ENCODE measurements at places on chromosomes 7 and 10. TPM values are rescaled to one million over a fixed set of nuclear protein-coding genes. Genes with fewer than 3 reads are reported as not detected.

DNA sequence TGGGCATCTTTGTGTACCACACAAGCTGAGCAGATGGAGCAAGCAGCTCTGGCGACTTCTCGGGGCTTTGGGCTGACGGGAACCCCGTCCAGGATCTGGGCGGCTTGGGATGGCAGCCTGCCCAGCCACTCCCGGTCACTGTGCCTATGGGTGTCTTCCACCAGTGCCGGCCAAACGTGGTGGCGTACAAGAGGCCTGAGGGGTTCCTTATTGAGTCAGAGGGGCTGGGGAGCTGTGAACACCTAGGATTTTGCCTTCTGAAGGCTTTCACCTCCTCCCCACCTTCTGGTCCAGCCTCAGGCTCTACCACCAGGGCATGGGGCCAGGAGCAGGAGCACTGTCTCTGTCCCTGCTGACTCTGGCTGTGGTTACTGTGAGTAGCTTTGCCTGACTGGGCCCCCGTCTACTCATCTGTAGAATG, 71.8 kb upstream of the PPIF start:
- peak; percentile 86 for DNase-seq
- no peak overlapping the region for H3K4me3 ChIP-seq
- peaks cover 62% of the 10 kb centered on the region for H3K4me1 ChIP-seq
- no peaks in the 10 kb centered on the region for H3K27me3 ChIP-seq
- H3K36me3 ChIP-seq, result peaks cover 15% of the 10 kb centered on the region

- no peak for DNase-seq
- H3K27me3 ChIP-seq, result no peaks in the 10 kb centered on the region
- H3K36me3 ChIP-seq, result no peaks in the 10 kb centered on the region
- no peak overlapping the region for H3K4me3 ChIP-seq
Observed at GRCh38 chr7:115864082-115864481, 166.5 kb downstream of the TFEC start.

DNA sequence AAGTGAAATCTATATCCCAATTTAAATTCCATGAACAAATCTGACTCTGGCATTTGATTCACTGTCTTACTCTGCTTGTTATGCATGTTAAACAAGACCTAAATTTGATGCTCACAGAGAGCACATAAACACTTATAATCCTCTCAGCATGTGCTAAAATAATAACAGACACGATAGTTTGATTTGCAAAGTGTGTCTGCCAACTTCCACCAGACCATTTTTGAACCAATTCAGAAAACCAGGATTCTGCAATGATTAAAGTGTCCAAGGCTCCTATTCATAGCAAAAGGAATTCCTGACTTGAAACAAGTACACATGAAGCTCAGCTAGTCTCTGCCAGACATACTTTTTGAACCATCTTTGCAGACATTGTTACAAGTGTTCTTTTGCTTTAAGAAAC, 11.2 kb downstream of the RBM20 start:
- H3K4me1 ChIP-seq, result peaks cover 36% of the 10 kb centered on the region
- H3K36me3 ChIP-seq, result no peaks in the 10 kb centered on the region
- H3K27ac ChIP-seq, result peak overlapping the region; percentile 1
- DNase-seq, result no peak

- H3K27ac ChIP-seq, result no peak overlapping the region
- H3K4me3 ChIP-seq, result no peak overlapping the region
- H3K27me3 ChIP-seq, result no peaks in the 10 kb centered on the region
Observed at GRCh38 chr7:78673272-78673671, 780.2 kb downstream of the MAGI2 start.

- no peak for DNase-seq
- no peak overlapping the region for H3K4me3 ChIP-seq
- H3K27ac ChIP-seq, result no peak overlapping the region
- H3K4me1 ChIP-seq, result no peaks in the 10 kb centered on the region
- H3K36me3 ChIP-seq, result no peaks in the 10 kb centered on the region
Observed at GRCh38 chr7:91541641-91542040, 277.4 kb downstream of the FZD1 start.

DNA sequence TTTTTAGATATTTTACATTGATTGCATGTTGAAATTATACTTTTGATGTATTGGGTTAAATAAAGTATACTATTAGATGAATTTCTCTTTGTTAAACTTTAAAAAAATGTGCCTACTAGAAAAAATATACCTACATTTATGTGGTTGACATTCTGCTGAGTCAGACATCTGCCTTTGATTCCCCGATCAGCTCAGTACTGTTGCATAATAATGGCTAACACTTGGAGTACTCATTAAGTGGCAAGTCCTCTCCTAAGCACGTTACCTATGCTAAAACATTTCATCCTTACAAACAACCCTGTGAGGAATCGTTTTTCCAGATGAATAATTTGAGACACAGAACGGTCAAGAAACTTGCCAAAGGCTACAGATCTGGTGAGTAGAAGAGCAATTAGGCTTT, 14.0 kb upstream of the SEM1 start:
- no peaks in the 10 kb centered on the region for H3K27me3 ChIP-seq
- no peaks in the 10 kb centered on the region for H3K36me3 ChIP-seq
- no peak overlapping the region for H3K27ac ChIP-seq
- no peak overlapping the region for H3K4me3 ChIP-seq
- H3K4me1 ChIP-seq, result no peaks in the 10 kb centered on the region
- no peak for DNase-seq

GRCh38 chr10:122390271-122390670, 15.8 kb downstream of the PLEKHA1 start:
- no peak overlapping the region for H3K27ac ChIP-seq
- no peaks in the 10 kb centered on the region for H3K27me3 ChIP-seq
- no peaks in the 10 kb centered on the region for H3K36me3 ChIP-seq
- DNase-seq, result no peak
- peaks cover 31% of the 10 kb centered on the region for H3K4me1 ChIP-seq
- H3K4me3 ChIP-seq, result no peak overlapping the region

- no peak overlapping the region for H3K4me3 ChIP-seq
- no peaks in the 10 kb centered on the region for H3K4me1 ChIP-seq
- H3K27me3 ChIP-seq, result no peaks in the 10 kb centered on the region
Observed at GRCh38 chr10:72567421-72567820, 58.5 kb downstream of the MICU1 start.

- H3K36me3 ChIP-seq, result no peaks in the 10 kb centered on the region
- H3K4me3 ChIP-seq, result no peak overlapping the region
- H3K27me3 ChIP-seq, result no peaks in the 10 kb centered on the region
Observed at GRCh38 chr7:148397056-148397455, 193.5 kb upstream of the C7orf33 start.

- H3K27me3 ChIP-seq, result no peaks in the 10 kb centered on the region
- no peak overlapping the region for H3K27ac ChIP-seq
- no peaks in the 10 kb centered on the region for H3K36me3 ChIP-seq
- H3K4me3 ChIP-seq, result no peak overlapping the region
Observed at GRCh38 chr7:33692956-33693355, 212.4 kb upstream of the BMPER start.

- DNase-seq, result no peak
- H3K36me3 ChIP-seq, result no peaks in the 10 kb centered on the region
- H3K4me1 ChIP-seq, result no peaks in the 10 kb centered on the region
- H3K4me3 ChIP-seq, result no peak overlapping the region
- no peaks in the 10 kb centered on the region for H3K27me3 ChIP-seq
Observed at GRCh38 chr7:34550996-34551395, 107.0 kb upstream of the NPSR1 start.

DNA sequence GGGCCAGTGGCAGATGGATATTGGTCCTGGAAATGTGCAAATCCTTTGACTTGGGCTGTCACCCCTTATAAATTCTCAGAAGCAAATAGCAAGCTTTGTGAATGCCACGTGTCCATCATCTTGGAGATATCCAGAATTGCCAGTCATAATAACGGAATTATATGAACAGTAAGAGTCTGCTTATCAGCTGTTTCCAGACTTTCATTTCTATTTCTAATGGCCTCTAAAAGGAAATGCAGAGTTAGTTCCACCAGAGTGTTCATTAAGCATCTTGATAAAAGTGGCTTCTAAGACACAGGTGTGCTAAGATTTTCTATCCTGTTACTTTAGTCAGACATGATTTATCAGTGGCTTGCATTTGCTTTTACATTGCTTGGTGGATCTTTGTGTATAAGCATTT, 87.4 kb downstream of the RAMP3 start:
- H3K4me3 ChIP-seq, result no peak overlapping the region
- H3K27ac ChIP-seq, result no peak overlapping the region
- H3K36me3 ChIP-seq, result no peaks in the 10 kb centered on the region
- no peak for DNase-seq

- H3K27ac ChIP-seq, result no peak overlapping the region
- H3K36me3 ChIP-seq, result no peaks in the 10 kb centered on the region
- H3K27me3 ChIP-seq, result no peaks in the 10 kb centered on the region
- DNase-seq, result no peak
- peaks cover 41% of the 10 kb centered on the region for H3K4me1 ChIP-seq
Observed at GRCh38 chr7:33035776-33036175, 26.8 kb downstream of the NT5C3A start.

DNA sequence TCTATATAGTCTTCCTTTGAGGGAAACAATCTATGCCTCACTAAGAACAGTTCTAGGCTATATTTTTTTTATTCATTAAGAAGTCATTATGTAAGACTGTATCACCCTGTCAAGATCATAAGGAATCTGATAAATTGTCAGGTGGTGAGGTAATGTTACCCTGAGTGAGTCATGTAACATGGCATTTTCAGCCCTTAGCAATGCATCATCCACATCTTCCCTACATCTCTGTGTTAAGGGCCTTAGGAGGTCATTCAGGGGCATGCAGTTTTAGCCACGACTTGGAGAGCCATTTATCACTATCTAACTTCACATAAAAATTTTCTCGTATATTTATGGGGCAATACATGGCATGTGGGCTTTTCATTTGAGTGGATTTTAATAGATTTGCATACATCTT, 924.5 kb upstream of the MBL2 start:
- no peak overlapping the region for H3K27ac ChIP-seq
- H3K4me3 ChIP-seq, result no peak overlapping the region
- H3K27me3 ChIP-seq, result no peaks in the 10 kb centered on the region
- H3K36me3 ChIP-seq, result no peaks in the 10 kb centered on the region
- no peak for DNase-seq

GRCh38 chr10:124053971-124054370, 39.4 kb downstream of the CHST15 start:
- no peak overlapping the region for H3K27ac ChIP-seq
- H3K4me3 ChIP-seq, result no peak overlapping the region
- H3K27me3 ChIP-seq, result no peaks in the 10 kb centered on the region
- DNase-seq, result no peak
- H3K4me1 ChIP-seq, result no peaks in the 10 kb centered on the region

GRCh38 chr7:31122649-31123058, 70.5 kb downstream of the ADCYAP1R1 start:
- H3K4me1 ChIP-seq, result peaks cover 9% of the 10 kb centered on the region
- H3K36me3 ChIP-seq, result no peaks in the 10 kb centered on the region
- peak; percentile 86 for DNase-seq
- H3K4me3 ChIP-seq, result no peak overlapping the region
- H3K27ac ChIP-seq, result no peak overlapping the region
- no peaks in the 10 kb centered on the region for H3K27me3 ChIP-seq

GRCh38 chr7:156566812-156567549, 73.6 kb upstream of the RNF32 start:
- DNase-seq, result no peak
- no peaks in the 10 kb centered on the region for H3K27me3 ChIP-seq
- H3K27ac ChIP-seq, result no peak overlapping the region
- H3K4me1 ChIP-seq, result no peaks in the 10 kb centered on the region
- no peak overlapping the region for H3K4me3 ChIP-seq
- H3K36me3 ChIP-seq, result no peaks in the 10 kb centered on the region

- no peak overlapping the region for H3K27ac ChIP-seq
- no peak for DNase-seq
- H3K36me3 ChIP-seq, result no peaks in the 10 kb centered on the region
- H3K27me3 ChIP-seq, result no peaks in the 10 kb centered on the region
- no peaks in the 10 kb centered on the region for H3K4me1 ChIP-seq
Observed at GRCh38 chr7:105228555-105228954, 160.2 kb downstream of the SRPK2 start.

DNA sequence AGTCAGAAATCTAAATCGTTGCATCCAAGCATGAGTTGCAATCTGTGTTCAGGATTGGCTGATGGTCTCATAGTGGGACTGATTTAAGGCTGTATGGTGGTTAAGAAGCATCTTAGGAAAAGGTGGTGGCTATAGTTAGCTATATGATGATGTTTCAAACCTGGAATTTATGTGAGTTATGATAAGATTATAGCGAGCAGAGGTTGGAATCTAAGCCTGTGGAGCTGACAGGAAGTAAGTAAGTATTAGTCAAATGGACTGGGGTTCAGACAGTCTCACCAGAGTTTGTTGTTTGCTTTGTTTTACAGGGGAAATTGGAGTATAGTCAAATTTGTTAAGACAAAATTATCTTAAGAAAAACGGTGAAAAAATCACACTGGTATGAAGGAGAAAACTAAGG, 56.7 kb downstream of the ANKRD7 start:
- no peak for DNase-seq
- no peaks in the 10 kb centered on the region for H3K27me3 ChIP-seq
- H3K36me3 ChIP-seq, result no peaks in the 10 kb centered on the region
- H3K4me3 ChIP-seq, result no peak overlapping the region
- no peak overlapping the region for H3K27ac ChIP-seq

- H3K36me3 ChIP-seq, result no peaks in the 10 kb centered on the region
- H3K27me3 ChIP-seq, result no peaks in the 10 kb centered on the region
- H3K4me3 ChIP-seq, result no peak overlapping the region
- no peak overlapping the region for H3K27ac ChIP-seq
- H3K4me1 ChIP-seq, result no peaks in the 10 kb centered on the region
- DNase-seq, result no peak
Observed at GRCh38 chr10:113411456-113411855, 141.4 kb upstream of the HABP2 start.

GRCh38 chr10:10330418-10330817, 687.3 kb upstream of the CELF2 start:
- H3K36me3 ChIP-seq, result no peaks in the 10 kb centered on the region
- no peak overlapping the region for H3K27ac ChIP-seq
- H3K27me3 ChIP-seq, result no peaks in the 10 kb centered on the region
- no peak overlapping the region for H3K4me3 ChIP-seq
- no peaks in the 10 kb centered on the region for H3K4me1 ChIP-seq
- no peak for DNase-seq

DNA sequence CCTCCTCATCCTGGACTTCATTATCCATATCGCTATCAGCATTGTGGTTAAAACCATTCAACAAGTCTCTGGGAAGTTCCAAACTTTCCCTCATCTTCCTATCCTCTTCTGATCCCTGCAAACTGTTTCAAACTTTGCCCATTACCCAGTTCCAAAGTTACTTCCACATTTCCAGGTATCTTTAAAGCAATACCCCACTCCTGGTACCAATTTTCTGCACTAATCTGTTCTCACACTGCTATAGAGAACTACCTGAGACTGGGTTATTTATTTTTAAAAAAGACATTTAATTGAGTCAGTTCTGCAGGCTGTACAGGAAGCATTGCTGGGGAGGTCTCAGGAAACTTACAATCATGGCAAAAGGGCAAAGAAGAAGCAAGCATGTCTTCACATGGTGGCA, 147.3 kb downstream of the ARL4A start:
- H3K27me3 ChIP-seq, result no peaks in the 10 kb centered on the region
- no peak overlapping the region for H3K27ac ChIP-seq
- H3K36me3 ChIP-seq, result no peaks in the 10 kb centered on the region
- no peak for DNase-seq
- H3K4me3 ChIP-seq, result no peak overlapping the region
- H3K4me1 ChIP-seq, result no peaks in the 10 kb centered on the region

The EFCAB10 gene
- polyA plus RNA-seq, result not detected

The RPP30 gene
- polyA plus RNA-seq, result 24.5 TPM

The COL26A1 gene
- not detected for polyA plus RNA-seq

The AKR1C2 gene
- 52.3 TPM for polyA plus RNA-seq

The SLC13A4 gene
- 0.60 TPM for polyA plus RNA-seq

All from sigmoid colon (tissue), 7 donors.